Stimulated activated CD8-positive, alpha-beta memory T cell treated with anti-CD3 and anti-CD28 coated beads, Interleukin-15, amount 100 ng/mL, for 48 hours (primary cell): ENCODE measurements at places on chromosomes 2 and 18.

GRCh38 chr2:143230506-143231253, 101.5 kb downstream of the ARHGAP15 start:
- no peak for DNase-seq

DNA sequence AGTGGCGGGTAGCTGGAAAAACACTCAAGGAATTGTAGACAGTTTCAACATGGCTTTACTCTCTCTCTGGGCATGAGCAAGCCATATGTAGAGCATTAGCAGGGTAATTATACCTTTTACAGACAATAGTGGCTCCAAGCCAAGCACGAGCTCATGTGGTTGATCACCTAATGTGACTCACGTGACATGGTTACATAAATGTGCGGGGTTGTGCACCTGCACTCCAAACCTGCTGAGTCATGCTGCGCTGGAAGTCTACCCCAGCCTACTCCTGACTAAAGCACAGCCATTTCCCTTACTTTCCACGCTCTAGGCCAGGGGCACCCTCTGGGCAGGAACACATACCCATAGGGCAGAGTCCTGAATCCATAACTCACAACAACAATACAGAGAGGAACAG, 232.8 kb downstream of the MBD5 start:
- DNase-seq: no peak

- DNase-seq: no peak
Measured at GRCh38 chr18:8133888-8134287, 475.3 kb upstream of the RAB12 start.

- DNase-seq: no peak
Measured at GRCh38 chr18:8616028-8616401, 6.8 kb downstream of the RAB12 start.

GRCh38 chr2:38739524-38739923, 11.6 kb downstream of the SRSF7 start:
- no peak for DNase-seq

DNA sequence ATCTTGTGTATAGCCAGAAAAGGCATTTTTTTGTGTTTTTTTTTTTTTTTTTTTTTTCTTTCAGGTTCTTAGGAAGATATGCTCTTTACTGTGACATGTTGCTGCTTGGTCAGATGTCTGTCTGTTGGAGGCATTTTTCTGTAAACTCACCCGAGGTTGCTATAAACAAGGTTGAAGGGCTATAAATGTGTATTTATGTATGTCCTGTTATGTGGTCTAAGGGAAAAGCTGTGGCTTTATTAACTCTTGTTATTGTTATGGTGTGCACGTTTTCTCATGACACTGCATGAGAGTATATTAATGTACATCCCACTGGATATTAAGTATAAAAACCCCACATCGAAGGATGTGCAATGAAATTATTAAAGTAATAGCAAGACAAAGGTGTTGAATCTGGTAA, 102.0 kb downstream of the ZNF532 start:
- no peak for DNase-seq

GRCh38 chr2:140639628-140640027, 1491.2 kb downstream of the LRP1B start:
- no peak for DNase-seq

DNA sequence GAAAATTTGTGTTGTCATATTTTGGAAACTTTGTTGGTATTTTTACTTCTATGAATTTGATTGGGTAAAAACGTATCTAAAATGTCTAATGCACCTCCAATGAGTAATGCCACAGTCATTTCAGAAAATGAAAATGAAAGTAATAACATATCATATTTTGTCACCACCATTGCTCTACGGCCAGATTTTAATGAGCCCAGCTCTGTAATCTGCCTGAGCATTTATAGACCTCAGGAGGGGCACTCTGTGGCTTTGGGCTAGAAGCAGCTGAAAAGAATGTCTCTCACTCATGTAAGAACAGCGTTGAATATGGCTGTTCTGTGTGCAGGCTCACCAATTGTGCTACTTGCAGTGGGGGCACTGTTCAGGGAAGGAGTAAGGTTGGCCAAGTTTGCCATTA, 32.7 kb upstream of the ABCA12 start:
- DNase-seq: no peak

- no peak for DNase-seq
Measured at GRCh38 chr2:74384051-74384450, 3.9 kb upstream of the DCTN1 start.

GRCh38 chr18:51997129-51997528, 342.9 kb upstream of the DCC start:
- no peak for DNase-seq

GRCh38 chr2:2452961-2453360, 121.9 kb upstream of the MYT1L start:
- no peak for DNase-seq

GRCh38 chr18:50629148-50629631, 69.3 kb downstream of the MAPK4 start:
- DNase-seq: no peak

DNA sequence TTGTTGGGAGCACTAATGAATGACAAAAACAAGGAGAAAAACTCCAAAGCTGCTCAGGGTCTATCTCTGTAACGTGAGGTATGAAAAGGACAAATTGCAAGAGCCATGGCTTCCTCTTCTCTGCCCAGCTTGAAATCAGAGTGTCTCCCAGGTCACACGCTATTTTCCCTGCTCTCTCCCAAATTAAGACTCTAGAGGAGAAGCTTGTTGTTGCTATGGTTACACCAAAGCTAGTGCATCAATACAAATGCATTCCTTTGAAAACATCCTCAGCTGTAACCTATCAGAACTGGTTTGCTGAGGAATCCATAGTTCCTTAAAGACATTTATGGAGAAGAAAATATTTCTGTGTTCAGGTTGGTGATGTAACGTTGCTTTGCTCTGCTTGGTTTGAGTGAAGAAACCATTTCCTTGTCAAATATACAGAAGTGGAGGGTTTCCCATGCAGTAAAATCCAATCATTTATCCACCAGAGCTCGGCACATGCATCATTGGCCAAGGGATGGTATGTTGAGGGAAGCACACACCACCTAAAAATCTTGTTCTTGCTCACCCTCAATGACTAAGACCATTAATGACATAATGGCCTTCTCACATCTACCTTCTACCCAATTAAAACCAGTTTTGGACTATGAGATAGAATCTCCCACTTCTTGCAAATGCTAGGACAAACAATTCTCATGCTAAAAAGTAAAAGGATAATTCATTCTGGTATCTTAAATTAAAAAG, 2135.6 kb upstream of the CELF4 start:
- no peak for DNase-seq

DNA sequence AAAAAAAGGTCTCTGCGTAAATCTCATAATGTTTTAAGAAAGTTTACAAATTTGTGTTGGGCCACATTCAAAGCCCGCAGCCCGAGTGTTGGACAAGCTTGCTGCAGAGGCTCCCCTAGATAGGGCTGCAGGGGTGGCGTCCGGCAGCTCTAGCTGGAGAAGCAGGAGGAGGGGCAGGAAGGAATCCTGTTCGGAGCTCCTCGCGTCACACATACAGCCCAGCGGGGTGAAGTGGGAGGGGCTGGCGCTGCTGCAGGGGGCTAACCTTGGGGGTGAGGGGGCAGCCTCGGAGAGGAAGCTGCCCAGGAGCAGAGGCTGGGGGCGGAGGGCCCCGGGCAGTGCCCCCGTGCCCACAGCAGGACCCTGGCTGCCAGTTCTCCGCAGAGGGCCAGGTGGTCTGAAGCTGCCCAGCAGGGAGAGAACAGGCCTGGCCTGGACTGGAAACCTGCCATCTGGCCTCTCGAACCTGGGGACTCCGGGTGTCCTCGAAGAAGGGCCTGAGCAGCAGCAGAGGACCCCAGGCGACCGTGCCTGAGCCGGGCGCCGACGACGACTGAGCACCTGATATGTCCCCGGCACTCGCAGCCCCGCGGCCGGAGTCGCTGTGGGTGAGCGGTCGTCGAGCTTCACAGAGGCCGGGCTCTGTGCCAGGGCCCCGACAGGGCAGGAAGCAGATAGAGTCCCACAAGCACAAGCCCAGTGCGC, 2.6 kb upstream of the GPR35 start:
- peak; percentile 44 for DNase-seq

GRCh38 chr18:44181951-44182747, 498.5 kb upstream of the SETBP1 start:
- DNase-seq: no peak

GRCh38 chr2:201579536-201579935, 63.8 kb downstream of the TMEM237 start:
- no peak for DNase-seq

GRCh38 chr2:234771980-234772732, 179.7 kb upstream of the SH3BP4 start:
- DNase-seq: no peak

DNA sequence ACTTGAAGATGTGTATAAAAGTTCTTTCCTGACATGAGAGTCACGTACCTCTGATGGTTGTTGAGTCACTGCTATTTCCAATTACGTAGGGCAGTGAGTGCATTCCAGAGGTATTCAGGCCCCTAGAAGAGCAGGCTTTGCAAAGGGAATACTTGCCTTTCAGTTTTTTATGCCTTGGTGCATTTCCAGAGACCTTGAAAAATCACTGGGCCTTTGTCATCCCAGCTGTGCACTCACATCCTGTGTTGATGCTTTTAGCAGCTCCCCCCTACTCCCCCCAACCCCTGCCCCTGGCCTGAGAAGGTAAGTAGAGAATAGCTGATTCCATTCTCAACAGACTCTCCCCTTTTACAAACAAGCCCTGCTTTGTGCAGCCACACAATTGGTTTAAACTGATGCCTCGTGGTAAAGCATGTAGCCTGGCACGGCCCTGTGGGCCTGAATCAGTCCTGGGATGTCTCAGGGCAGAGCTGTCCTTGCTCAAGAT, 174.2 kb downstream of the PRPF40A start:
- no peak for DNase-seq

GRCh38 chr18:58180738-58181353, 136.8 kb downstream of the NEDD4L start:
- no peak for DNase-seq
